ENCODE measurements at places on chromosomes 6 and 20.

- DNase-seq = no peak
Measured at GRCh38 chr6:3230256-3230882, 2.9 kb upstream of the TUBB2B start.

DNA sequence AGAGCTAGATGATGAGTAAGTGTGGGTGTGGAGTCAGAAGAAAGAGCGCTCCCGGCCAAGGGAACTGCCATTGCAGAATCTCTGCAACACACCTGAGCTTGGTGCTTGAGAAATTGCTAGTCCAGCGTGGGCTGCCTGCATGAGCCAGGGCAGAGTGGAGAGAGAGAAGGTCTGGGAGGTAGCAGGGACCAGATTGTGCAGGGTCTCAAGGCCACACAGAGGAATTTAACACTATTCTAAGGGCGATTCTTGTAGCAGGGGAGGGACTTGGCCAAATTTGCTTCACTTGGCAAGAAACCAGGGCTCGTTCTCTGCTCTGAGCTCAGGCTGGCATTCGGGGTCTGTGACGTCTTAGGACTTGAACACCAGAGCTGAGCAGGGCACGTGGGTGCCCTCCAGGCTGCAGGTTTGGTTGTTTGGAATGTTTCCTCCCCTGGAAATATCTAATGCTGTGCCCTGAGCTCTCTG lies 53.5 kb downstream of the BCAS4 start:
- DNase-seq = no peak

- no peak for DNase-seq
Measured at GRCh38 chr20:24034820-24035219, 46.2 kb upstream of the GGTLC1 start.

GRCh38 chr20:60057866-60058807 lies 99.9 kb downstream of the CDH26 start:
- peak; percentile 36 for DNase-seq

GRCh38 chr20:44600301-44600700 lies 17.9 kb downstream of the PKIG start:
- DNase-seq = no peak

- DNase-seq = no peak
Measured at GRCh38 chr6:74177506-74177905, 481.5 kb downstream of the CD109 start.

DNA sequence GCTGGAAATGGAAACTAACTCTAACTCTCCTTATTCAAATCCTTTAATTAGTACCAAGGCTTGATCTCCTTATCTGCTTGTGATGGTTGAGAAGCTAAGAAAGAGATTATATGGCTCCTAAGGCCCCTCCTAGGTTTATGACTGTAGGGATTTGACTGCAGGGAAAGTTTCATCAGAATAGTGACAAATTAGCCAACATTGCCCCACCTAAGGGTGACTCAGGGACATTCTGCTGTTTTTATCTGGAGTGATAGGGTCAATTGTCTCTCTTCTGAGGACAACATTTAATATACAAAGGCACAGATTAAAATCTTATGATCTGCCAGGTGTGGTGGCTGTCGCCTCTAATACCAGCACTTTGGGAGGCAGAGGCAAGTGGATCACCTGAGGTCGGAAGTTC lies 138.1 kb upstream of the MARCKS start:
- DNase-seq = no peak

- no peak for DNase-seq
Measured at GRCh38 chr20:4797275-4797674, 75.6 kb downstream of the PRND start.

GRCh38 chr20:1846341-1846740 lies 48.9 kb upstream of the SIRPA start:
- no peak for DNase-seq

GRCh38 chr20:37773291-37773826 lies 79.5 kb downstream of the CTNNBL1 start:
- no peak for DNase-seq

DNA sequence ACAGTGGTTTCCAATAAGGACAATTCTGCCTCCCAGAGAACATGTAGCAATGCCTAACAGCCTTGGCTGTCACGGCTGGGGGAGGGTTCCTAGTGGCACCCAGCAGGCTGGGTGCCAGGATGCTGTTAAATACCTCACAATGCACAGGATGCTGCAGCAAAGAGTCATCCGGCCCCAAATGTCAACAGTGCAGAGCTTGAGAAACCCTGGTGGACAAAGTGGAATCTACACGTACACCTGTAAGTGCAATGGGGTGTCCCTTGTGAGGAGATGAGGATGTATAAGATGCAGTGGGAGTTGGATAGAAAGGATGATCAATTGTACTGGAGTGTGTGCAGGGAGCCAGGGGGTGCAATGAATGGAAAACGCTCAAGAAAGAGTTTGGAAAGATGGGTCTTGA lies 142.4 kb downstream of the FNDC1 start:
- DNase-seq = no peak

DNA sequence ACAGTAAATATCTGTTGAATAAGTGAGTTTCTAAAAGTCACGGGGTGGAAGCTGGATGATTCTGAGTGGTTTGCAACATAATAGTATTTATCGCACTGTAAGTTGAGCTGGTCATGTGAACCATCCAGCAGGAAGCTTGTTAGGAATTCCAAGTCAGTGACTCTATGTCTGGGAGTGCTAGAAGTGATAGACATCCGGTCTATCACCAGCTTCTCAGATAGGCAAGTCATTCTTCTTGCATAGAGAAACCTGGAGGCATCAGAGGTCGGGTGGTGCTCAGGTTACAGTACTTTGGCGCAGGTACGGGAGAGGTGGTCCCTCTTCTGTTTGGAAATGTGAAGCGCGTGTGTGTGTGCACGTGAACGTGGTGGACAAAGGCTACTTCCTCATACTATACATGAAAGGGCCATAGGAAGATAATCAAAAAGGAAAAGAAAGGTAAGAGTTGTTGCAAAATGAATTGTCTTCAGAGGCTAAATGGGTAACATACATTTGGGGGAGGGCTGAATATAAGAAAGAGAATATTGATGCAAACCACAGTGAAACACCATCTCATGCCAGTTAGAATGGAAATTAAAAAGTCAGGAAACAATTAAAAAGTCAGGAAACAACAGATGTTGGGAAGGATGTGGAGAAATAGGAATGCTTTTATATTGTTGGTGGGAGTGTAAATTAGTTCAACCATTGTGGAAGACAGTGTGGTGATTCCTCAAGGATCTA lies 299.3 kb upstream of the ZFP64 start:
- no peak for DNase-seq

- DNase-seq = no peak
Measured at GRCh38 chr20:6864740-6865139, 97.3 kb downstream of the BMP2 start.

DNA sequence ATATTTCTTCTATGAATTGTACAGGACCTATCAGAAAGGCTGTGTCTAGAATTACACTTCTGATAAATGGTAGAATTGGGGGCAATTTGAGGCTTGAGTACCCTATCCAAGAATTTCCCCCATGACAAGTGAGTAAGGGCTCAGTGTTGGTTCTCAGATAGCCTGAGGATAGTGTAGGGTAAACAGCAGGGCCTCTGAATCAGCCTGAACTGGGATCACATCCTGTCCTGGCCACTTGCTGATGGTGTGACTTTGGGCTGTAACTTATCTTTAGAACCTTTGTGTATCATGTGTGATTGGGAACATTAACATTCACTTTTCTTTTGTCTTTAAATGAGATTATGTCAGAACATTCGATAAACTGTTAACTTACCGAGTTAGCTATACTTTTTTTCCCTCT lies 151.0 kb downstream of the CLIC5 start:
- no peak for DNase-seq

DNA sequence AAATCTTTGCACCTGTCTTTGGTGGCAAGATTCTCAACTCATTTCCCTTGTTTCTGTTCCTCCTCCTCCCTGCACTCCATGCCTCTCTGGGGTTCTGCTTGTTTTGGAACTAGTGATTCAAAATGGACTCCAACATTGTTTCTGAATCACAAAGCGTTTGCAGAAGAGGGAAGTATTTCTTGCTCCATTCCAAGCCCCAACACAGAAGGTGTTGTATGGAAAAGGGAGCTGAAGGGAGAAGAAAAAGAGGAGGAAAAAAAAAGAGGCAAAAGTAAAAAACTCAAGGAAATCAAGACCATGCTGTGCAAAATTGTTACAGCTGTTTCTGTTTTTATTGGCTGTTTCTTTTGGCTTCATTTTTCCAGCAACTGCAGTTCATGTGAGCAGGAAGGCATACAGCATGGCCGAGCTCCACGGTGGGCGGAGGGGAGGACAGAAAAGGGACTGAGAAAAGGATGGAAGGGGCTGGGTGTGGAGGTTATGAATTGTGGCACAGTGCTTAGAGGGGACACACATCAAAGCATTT lies 66.9 kb upstream of the PRL start:
- no peak for DNase-seq

- DNase-seq = no peak
Measured at GRCh38 chr6:63904650-63905248, 269.1 kb downstream of the PHF3 start.

GRCh38 chr20:9269280-9269971 lies 200.5 kb downstream of the PLCB4 start:
- DNase-seq = no peak

DNA sequence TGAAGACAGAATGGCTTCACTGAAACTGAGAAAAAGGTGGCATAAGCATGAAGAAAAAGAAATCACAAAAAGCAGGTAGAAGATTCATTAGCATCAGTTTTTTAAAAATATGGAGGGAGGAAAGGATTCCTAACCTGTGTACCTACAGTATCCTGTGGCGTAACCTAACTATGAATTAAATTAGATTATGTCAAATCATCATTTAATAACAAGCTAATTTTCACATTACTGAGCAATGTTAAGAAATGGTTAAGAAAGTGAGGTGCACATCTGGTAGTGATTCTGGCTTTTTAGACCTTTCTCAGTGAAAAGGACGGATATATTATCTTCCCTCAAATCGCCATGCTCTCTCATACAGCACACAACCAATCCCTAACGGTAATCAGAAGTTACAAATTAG lies 12.5 kb downstream of the CD164 start:
- no peak for DNase-seq

DNA sequence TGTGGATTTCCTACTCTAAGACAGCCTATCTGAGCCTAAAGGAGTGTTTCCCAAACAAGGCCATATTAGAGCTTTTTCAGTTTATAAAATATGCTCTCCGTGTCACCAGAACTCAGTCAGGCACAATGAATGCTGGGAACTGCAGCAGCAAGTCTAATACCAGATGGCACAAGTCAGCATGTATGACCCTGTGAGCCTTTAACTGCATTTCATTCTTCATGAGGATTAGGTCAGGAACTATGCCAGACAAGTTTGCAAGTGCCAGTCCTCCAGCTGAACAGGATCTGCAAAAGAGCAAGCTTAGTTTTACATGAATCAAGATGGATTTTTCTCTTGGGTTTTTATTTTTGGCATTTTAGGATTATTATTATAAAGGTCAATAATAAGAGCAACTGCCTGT lies 66.7 kb upstream of the SAMD5 start:
- DNase-seq = no peak
